PC-3 (cell line): ENCODE measurements at places on chromosomes 1 and 21. TPM values are rescaled to one million over a fixed set of nuclear protein-coding genes. Genes with fewer than 3 reads are reported as not detected.

IVL gene
- total RNA-seq, result 0.55 and 1.0 TPM in 2 replicates

FAM78B gene
- 0.12 and 0.26 TPM in 2 replicates for total RNA-seq

NTNG1 gene
- total RNA-seq, result 6.7 and 6.8 TPM in 2 replicates

CLIC6 gene
- not detected in 2 replicates for total RNA-seq

GJB5 gene
- 7.2 and 8.1 TPM in 2 replicates for total RNA-seq
